Psoas muscle (tissue), 8 donors: ENCODE measurements at places on chromosomes 6 and 20. TPM values are rescaled to one million over a fixed set of nuclear protein-coding genes. Genes with fewer than 3 reads are reported as not detected.

Gene ZMYND8
- total RNA-seq: 17.7 TPM

Gene MUC21
- total RNA-seq: not detected

Gene MMP24OS
- total RNA-seq: 28.2 TPM

Gene SAPCD1
- total RNA-seq: not detected

DNA sequence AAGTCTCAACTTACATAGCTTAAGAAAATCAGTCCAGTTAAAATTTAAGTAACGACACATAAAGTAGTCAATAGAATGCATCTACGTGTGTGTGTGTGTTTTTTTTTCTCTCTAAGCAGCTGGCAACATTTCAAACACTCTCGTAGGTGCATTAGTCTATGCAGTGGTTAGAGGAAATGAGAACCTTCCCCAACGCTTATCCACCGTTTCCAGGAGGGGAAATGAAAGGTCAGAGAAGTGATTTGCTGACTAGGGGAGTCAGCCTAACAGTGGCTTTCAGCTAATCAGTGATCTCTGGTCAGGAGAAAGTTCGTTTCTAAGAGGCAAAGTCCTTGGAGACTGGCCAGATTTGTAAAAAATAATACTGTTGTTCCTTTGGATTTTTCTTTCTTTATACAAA is 806.6 kb downstream of the C6orf118 start:
- DNase-seq: no peak

DNA sequence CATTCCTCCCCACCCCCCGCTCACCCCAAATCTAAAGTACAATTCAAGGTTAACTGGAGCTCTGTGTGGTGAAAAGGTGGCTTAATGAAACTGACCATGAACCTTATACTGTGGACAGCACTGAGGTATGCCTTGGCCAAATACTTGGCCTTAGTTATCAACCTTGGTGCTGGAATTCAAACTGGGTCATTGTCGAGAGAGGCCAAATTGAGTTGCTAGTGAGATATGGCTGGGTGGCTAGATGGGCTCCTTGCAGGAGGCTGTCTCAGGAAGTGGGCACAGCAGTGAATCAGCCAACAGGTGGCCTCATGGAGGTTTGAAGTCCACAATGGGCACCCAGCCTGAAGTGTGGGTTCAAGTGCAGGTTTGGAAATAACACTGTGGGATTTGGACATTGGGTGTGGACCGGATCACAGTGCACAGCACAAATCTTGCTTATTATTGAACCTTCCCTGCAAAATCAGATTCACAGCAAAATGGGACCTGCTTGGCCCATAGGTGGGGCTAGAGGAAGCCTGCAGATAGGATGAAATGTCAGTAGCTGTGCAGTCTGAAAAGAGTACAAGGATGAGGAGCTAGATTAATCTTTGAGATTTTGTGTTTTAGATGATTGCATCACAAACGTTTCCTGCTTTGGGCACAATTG is 5.6 kb upstream of the BTBD3 start:
- DNase-seq: no peak

DNA sequence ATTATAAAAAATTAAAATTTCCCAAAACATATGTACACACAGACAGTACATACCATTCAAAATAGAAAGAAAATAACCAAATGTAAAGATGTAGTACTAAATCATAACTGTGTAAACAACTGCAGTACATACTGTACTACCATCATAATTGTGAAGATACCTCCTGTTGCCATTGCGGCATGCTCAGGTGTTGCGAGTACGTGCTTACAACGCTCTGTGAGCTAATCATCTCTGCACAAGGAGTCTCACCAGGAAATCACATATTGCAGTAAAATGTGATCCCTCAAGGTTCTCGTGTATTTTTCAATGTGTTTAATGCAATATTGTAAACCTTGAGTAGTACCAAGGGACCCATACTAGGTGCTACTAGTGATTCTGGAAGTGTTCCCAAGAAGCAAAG is 22.9 kb downstream of the ASIP start:
- DNase-seq: no peak
